GM23248 (cell line): ENCODE measurements at places on chromosomes 13 and 19.

GRCh38 chr13:110574161-110574560, 12.6 kb upstream of the RAB20 start:
- DNase-seq, result peak; percentile 51

- DNase-seq, result peak; percentile 51
Observed at GRCh38 chr13:23617551-23618024, 47.4 kb downstream of the TNFRSF19 start.

DNA sequence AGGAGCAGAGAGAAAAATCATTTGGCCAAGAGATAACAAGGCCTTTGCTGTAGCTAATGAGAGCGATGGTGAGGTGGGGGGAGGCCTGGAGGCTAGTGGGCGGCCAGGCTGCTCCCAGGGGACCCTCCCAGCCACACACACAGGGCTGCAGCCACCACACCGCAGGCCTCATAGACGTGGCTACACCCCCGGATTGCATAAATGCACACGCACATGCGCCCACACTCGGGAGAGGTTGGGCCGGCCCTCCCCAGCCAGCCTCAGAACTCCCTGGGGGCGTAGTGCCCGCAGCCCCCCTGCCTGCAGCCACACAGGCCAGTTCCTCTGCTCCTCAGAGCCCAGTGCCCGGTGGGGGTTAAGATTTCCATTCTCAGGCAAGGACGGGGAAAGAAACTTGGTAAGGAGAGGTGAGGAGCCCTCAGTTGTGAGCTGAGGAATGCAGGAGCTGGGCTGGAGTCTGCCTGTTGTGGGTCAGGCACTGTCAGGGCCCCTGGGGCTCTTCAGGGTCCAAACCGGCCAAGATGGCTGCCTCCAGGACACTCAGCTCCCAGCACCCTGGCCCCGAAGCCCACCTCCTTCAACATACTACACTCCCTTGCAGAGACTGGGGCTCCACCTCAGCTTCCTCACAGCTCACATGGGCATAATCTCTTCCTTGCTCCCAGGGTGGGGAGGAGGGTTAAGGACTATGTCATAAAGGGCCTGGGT, 8.0 kb downstream of the PTH2 start:
- peak; percentile 45 for DNase-seq

DNA sequence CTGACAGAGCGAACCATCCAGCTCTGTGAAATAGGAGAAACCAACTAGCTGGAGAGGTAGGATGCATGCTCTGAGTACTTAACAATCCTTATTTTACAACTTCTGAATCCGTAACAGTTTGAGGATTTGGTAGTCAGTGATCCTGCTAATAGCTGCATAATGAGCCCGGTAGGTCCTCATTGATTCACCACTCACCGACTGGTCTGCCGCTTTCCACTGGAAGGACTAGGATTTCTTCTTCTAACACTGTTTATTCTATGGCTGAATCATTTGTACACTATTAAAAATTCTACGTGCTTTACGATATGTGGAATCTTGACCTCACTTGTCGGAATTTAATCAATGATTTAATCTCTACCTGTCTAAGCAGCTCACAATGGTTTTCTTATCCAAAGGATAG, 33.9 kb downstream of the SPATA13 start:
- no peak for DNase-seq

- no peak for DNase-seq
Observed at GRCh38 chr19:10826846-10827245, 9.2 kb downstream of the TMED1 start.

GRCh38 chr19:1862424-1863327, 703 bp downstream of the KLF16 start:
- DNase-seq, result peak; percentile 70

DNA sequence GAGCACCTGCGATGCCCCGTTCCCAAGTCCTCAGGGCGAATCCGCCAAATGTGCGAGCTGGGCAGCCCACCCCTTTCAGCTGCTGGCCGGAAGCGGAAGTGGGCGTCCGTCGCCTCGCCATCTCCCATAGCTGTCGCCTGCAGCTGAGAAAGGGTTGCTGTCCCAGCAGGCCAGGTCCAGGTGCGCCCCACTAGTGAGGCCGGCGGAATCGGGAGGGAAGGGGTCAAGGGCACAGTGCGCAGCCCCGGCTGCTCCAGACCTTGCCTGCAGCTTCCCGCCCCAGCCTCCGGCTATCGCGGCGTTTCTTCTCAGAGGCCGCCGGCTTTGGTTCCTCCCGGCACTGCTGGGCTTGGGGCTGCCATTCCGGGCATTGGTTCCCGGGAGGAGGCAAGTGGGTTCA, at the start of gene ZNF177:
Gene ZNF177, plus strand, starts transcription at position 109 of the 400 bp plus-strand sequence. CDS start 15,299 bp downstream, outside the sequence.
- DNase-seq, result peak; percentile 19

- DNase-seq, result no peak
Observed at GRCh38 chr19:43310221-43310620, 40.9 kb upstream of the PSG9 start.

DNA sequence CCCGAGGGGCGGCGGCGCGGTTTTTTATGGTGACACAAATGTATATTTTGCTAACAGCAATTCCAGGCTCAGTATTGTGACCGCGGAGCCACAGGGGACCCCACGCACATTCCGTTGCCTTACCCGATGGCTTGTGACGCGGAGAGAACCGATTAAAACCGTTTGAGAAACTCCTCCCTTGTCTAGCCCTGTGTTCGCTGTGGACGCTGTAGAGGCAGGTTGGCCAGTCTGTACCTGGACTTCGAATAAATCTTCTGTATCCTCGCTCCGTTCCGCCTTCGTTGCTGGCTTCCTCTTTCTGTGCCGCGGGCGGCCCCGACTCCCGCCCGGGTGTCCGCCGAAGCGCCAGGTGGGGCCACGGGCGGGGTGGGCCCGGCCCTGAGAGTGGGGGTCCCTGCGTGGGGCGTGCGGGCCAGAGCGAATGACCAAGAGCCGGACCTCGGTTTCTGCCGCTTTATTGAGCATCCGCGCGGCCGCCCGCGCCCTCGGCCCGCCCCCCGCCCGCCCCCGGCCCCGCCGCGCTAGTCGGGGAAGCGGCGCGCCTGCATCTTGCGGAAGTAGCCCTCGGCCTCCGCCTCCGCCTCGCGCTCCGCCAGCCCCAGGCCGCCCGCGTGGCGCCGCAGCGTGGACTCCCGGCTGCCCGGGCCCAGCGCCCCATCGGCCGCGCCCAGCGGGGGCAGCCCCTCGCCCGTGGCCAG, 9.6 kb downstream of the PLPPR3 start:
- DNase-seq, result no peak

DNA sequence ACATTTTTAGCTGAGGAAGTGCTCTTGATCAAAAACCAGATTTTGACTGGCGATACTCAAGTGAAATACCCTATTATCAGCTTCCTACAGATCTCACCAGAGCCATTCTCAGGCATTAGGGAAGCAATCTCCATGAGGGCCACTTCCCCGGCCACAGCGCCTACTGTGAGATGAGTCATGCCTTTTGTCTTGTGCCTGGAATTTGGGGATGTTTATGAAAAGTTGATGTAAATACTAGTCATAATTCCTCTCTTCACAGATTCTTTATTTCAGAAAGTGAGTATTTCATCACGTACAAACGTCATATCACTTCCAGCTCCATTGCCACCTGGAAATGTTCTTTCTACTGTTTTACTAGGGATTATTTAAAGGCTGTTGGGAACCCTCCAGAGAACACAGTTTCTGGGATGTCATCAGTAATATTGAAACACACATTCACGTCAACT, 25.3 kb upstream of the SLC46A3 start:
- peak; percentile 66 for DNase-seq

DNA sequence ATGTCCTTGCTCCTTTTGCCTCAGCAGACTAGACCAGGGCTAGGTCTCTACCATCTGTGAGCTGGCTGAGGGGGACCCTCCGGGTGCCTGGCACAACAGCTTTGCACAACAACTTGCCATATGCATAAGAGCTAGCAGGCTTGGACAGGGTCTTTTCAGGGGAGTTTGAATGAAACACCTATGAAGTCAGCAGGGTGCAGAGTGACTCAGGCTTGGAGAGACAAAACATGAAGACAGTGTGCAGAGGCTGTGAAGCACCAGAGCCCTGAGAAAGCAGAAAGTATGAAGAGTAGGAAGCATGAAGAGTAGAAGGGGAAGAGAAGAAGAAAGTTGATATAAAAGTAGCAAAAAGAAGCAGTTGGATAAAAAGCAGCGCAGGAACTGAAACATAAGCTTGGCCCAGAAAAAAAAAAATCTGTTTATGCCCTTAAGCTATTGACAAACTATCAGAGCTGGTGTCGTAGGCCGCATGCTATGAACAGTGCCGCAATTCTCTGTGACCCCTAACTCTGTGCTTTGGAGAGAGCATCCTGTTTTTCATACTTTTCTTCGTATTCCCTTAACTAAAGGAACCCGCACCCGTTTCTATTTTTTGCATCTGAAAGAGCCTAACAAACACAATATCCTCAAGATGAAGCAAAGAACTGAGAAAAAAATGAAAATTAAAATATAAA, 52.7 kb upstream of the FAM216B start:
- peak; percentile 32 for DNase-seq

DNA sequence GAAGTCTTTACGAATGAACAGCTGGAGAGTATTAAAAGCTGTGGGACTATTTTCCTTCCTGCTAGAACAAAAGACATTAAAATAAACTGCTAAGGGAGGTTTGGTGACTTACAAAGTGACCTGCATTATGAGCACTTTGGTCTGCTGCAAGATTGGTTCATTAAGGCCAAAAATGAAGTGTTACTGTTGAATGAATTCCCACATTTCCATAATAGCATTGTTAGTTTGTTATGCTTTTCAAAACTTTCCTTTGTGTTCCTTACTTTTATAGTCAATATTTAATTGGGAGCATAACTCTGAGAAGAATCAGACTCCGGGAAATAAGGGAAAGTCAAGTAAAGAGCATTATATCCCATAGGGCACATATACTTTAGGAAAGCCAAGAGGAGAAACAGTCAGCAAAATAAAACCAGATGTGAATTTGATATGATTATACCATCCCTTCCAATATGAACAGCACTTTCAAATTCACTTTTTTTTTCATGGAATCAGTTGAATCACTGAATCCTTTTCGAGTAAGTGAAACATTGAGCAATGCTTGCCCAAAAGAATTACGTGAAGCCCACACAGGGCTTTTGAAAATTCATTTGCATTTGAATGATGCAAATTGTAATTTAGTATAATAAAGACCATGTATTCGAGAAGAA, 112.6 kb downstream of the KCTD12 start:
- peak; percentile 2 for DNase-seq

- no peak for DNase-seq
Observed at GRCh38 chr19:45215391-45216191, 29.6 kb downstream of the EXOC3L2 start.

DNA sequence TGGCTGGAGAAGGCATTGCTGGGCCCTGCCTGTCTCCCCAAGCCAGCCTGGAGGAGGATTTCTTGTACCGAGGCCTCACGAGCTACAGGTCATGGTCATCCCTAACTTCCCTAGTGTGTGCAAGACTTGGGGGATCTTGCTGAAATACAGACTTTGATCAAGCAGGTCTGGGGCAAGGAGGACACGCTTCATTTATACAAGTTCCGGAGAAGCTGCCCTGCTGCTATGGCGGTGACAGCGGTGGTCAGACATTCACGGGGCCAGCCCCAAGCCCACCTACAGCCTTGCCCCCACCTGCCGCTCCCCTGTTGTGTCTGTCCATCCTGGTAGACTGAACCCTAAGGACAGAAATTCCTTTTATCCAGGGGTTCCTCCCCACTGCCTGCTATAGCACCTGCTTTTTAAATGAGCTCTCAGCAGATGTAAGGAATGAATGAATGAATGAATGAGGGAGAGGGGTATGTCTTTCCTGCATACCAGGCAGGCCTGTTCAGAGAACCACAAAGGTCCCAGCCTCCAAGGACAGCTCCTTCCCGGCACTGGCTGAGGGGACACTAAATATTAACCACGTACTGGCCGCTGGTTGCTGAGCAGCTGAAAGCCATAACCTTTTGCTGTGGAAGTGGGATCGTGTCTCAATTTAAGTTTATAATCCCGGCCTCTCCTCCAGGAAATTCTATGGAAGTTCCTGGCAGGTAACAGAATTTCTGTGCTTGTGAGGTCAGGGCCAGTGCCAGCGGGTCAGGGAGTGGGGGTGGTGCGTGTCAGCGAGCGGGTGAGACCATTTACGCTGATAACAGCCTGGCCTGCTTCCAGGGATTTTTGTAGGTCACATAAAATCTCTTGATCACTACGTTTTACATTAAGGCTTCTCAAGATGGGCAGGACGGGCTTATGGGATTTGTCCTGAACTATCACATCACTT, 27.1 kb downstream of the TSSK6 start:
- DNase-seq, result peak; percentile 16

GRCh38 chr13:39364947-39365468, 238.0 kb downstream of the LHFPL6 start:
- DNase-seq, result peak; percentile 41

DNA sequence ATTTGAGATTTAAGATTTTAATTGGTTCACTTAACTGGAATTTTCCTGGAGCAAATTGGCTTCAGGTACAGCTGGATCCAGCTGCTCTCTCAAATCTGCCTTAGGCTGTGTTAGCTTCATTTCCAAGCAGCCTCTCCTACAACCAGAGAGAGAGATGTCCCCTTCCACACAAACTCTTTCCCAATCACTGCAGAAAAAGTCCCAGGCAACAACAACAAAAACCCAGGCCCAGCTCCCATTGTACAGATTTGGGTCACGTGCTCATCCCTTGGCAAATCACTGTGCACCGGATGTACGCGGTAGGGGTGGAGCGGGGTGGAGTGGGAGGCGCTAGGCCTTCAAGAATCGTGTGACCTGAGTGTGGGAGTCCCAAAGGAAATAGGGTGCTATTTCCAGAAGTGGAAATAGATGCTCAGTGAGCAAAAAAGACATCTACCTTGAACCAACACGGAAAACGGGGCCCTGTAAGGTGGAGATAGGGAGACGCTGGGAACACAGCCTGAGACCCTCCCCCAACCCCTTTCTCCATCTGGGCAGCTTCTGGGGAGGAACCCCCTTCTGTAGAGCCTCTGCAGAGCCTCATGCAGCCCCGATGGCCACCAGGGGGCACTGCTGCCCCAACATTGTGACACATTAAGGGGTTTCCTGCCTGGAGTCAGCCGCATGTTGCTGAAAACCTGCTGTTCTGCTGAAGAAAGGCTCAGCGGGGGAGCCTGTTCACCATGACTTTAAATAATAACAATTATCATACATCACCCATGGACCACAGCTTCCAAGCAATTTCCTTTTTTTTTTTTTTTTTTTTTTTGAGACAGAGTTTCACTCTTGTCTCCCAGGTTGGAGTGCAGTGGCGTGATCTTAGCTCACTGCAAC, 25.4 kb downstream of the HPN start:
- DNase-seq, result peak; percentile 85

- DNase-seq, result peak; percentile 76
Observed at GRCh38 chr13:44068169-44068568, 188.5 kb downstream of the LACC1 start.

- DNase-seq, result no peak
Observed at GRCh38 chr13:23995283-23996073, 98.2 kb upstream of the C1QTNF9B start.

GRCh38 chr13:97117388-97117910, 104.7 kb upstream of the MBNL2 start:
- DNase-seq, result no peak

DNA sequence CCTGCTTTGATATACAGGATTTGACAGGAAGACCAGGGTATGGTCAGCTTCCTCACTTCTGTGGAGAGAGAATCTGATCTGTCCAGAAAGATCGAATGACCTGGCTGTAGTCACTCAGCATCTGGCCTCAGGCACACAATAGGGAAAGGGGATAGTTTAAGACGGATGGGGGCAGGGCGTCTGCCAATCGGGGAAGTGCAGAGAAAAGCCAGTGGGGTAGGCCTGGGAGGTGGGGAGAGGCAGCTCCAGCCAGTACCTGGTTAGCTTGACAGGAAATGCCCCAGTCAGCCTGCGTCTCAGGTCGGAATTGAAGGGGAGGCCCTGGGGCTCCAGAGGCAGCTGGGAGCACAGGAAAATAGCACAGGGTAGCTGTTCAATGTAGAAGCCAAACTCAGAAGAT, 12.4 kb downstream of the ZNF444 start:
- no peak for DNase-seq

GRCh38 chr19:38362076-38362945, 12.1 kb upstream of the PSMD8 start:
- DNase-seq, result peak; percentile 89

- DNase-seq, result peak; percentile 19
Observed at GRCh38 chr19:39307822-39308530, 11.8 kb downstream of the IFNL1 start.
